GM23248 (cell line): ENCODE measurements at places on chromosomes 7 and 10. TPM values are rescaled to one million over a fixed set of nuclear protein-coding genes. Genes with fewer than 3 reads are reported as not detected.

Gene OPN4
- not detected in 2 replicates for total RNA-seq

Gene GPR146
- 9.7 and 10.2 TPM in 2 replicates for total RNA-seq

Gene PAX2
- not detected in 2 replicates for total RNA-seq

Gene ADARB2
- total RNA-seq: not detected in 2 replicates

Gene AMPH
- total RNA-seq: 1.9 and 3.1 TPM in 2 replicates

Gene CLDN12
- 35.6 and 38.3 TPM in 2 replicates for total RNA-seq

Gene CALHM3
- total RNA-seq: not detected in 2 replicates

Gene SCIN
- total RNA-seq: 0.13 and 0.32 TPM in 2 replicates

Gene CNPY1
- total RNA-seq: not detected in 2 replicates

Gene CPN1
- not detected in 2 replicates for total RNA-seq

Gene SAP25
- total RNA-seq: not detected in 2 replicates

Gene PON1
- not detected in 2 replicates for total RNA-seq

Gene MYPN
- 14.5 and 20.0 TPM in 2 replicates for total RNA-seq

Gene FOXL3
- not detected in 2 replicates for total RNA-seq

Gene OR9A2
- total RNA-seq: not detected in 2 replicates

Gene MRPS33
- 12.0 and 24.0 TPM in 2 replicates for total RNA-seq

Gene MALRD1
- 0.13 TPM in 1 of 2 replicates, not detected in the other for total RNA-seq

Gene PHKG1
- 0.32 and 1.3 TPM in 2 replicates for total RNA-seq

Gene KNDC1
- 0.54 and 0.76 TPM in 2 replicates for total RNA-seq

Gene POLR2J2
- 0.43 and 0.51 TPM in 2 replicates for total RNA-seq

Gene LRRC4
- total RNA-seq: 0.32 and 0.51 TPM in 2 replicates
